ENCODE measurements at places on chromosomes 2 and 18.

DNA sequence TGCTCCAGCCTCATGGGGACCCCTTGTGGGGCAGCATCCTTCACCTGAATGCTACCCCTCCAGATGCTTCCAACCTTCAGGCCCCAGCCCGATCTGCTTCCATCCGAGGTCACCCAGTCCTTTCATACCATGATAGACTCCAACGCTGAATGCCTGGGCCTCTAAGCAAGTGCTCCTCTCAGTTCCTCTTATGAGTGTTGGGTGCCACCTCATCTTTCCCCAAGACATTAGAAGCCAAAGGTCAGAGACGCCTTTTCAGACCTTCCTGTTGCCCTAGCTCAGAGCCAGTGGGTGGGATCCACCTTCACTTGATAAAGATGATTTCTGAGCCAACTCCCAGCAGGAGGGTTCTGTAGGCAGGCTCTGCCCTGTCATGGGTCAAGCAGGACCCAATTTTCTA lies 174.5 kb upstream of the MGAT5 start:
- DNase-seq: no peak

DNA sequence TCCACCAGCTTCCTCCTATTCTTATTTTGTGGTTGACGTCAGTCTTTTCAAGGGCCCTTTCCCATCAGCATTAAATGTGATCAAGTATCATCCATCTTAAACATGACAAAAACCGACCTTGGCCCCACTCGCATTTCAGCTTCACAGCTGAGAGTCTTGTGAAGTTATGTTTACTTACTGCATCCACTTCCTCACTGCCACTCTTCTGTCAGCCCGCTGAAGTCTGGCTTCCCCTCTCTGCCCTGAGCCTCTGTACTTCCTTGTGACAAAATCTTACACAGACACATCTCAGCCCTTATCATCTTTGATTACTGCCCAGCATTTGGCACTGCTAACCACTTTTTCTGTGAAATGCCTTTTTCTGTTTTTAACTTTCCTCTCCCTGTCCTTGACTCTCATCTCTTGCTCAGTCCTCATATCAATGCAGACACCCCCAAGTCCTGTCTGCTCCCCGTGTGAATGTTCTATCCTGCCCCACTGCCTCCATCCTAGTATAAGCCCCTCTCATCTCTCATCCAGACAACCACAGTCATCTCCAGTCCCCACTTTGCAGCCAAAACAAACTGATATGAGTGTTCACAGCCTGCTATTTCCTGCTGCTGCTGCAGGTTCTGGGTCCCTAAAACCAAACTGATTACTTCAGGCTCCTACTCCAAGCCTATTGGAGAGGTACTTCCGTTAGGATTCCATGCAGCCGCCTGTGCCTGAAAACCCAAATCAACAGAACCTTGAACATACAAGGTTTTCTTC lies 31.4 kb downstream of the FOSL2 start:
- DNase-seq: no peak

GRCh38 chr2:56127010-56127409 lies 56.8 kb upstream of the CCDC85A start:
- no peak for DNase-seq

DNA sequence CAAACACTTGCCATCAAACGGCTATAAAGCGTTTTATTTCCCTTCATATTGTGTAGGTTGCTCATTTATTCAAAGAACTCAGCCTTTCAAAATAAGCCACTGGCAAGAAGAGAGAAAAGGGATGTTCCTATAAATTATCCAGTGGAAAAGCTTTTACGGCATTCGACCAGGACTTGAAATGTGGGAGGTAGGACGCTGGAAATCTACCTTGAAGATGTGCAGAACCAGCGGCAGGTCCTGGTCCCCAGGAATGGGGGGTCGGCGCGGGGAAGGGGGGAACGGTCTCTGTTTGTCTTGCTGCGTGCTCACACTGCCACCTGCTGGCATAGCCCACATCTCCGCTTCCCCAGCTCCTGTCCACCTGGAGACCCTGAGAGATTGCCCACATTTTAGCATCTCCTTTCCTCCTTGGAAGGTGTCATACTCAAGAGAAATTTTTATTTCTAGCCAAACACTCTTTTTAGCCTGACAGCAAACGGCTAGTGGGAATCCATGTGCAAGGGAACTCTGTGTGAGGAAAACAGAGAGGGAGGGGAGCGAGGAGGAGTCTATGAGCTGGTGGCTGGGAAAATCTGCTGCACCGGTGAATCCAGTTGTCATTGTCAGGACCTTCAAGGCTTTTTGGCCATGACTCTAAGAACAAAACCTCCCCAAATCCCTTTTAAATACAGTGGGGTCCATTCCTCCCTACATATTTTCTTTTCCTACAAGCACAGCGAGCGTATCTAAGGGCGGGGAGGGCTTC lies 349.0 kb upstream of the PKDCC start:
- DNase-seq: peak; percentile 5

DNA sequence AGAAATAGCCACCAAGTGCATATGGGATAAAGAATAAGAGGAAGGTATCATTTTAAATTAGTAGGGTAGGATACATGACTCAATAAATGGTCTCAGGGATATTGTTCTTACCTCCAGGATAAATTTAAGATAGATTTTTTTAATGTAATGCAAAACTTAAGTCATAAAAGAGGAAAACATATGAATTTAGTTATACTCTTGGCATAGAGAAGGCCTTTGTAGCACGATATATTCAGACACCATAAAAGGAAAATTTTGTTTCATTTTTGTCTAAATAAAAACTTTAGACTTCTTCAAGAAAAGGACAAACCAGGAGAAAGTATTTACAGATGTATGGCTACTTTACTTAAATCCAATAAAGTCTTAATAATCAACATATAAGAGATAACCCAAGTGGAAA lies 78.5 kb upstream of the CAB39 start:
- no peak for DNase-seq

DNA sequence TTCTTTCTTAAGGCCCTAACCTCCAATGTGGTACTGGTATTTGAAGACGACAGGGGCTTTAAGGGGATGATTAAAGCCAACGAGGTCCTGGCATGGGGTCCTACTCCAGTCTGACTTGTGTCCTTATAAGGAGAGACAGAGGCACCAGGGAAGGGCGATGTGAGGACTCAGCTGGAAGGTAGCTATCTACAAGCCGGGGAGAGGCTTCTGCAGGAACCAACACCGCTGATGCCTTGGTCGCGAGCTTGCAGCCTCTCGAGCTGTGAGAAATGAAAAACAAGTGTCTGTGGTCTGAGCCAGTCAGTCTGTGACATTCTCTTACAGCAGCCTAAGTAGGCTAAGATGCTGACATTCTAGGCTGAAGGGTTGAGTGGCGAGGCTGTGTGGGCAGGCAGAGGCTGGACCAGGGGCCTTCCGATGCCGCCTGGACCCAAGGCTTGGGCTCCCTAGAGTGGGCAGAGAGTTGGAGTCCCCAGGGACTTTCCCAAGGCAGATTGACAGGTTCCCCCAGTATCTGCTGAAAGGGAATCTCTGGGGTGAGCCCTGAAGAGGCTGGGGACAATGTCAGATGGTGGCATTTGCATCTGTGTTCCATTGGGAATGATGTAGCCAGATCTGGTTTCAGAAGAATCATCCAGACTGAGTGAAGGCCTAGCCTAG lies 322.9 kb upstream of the HS6ST1 start:
- no peak for DNase-seq

- DNase-seq: no peak
Observed at GRCh38 chr2:24435391-24436316, 55.4 kb upstream of the NCOA1 start.

GRCh38 chr2:44612276-44612675 lies 250.5 kb downstream of the CAMKMT start:
- DNase-seq: no peak

GRCh38 chr2:162732946-162733698 lies 105.4 kb downstream of the KCNH7 start:
- DNase-seq: no peak

Measured in stimulated activated CD4-positive, alpha-beta T cell treated with anti-CD3 and anti-CD28 coated beads, Interleukin-12 subunit alpha, Interleukin-12 subunit beta, amount 100 ng/mL, for 4 hours (primary cell).